HCT116 (cell line): ENCODE measurements at places on chromosomes 7 and 10. TPM values are rescaled to one million over a fixed set of nuclear protein-coding genes. Genes with fewer than 3 reads are reported as not detected.

Gene ERVW-1
- not detected for total RNA-seq

GRCh38 chr7:55075464-55076021 lies 56.7 kb downstream of the EGFR start:
- no peak for DNase-seq
- H3K4me3 ChIP-seq: no peak overlapping the region
- H3K27me3 ChIP-seq: no peaks in the 10 kb centered on the region
- H3K4me1 ChIP-seq: peaks cover 99% of the 10 kb centered on the region
- H3K36me3 ChIP-seq: no peaks in the 10 kb centered on the region
- no peak overlapping the region for H3K27ac ChIP-seq

- no peak overlapping the region for H3K4me3 ChIP-seq
- DNase-seq: no peak
- H3K27ac ChIP-seq: no peak overlapping the region
- H3K36me3 ChIP-seq: no peaks in the 10 kb centered on the region
- H3K4me1 ChIP-seq: no peaks in the 10 kb centered on the region
Measured at GRCh38 chr7:34445653-34446052, 212.4 kb upstream of the NPSR1 start.

DNA sequence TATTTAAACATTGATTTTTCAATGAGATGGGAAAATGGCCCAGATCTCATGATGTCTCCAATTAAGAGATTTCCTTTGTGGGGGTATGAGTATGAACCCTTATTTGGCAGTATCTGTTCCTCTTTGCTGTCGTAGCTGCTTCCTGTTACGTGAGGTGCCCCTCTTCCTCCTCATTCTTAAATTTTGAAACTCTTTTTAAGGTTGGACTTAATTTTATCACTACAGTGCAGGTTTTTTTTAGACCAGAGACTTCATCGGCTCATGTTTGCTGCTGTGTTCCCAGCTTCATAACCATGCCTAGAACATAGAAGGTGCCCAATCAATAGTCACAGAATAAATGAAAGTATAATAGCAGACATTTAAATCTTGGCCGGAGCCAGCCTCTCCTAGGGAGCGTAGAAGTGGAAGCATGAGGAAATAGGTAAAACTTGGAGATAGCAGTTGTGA lies 2.4 kb downstream of the MIOS start:
- H3K27me3 ChIP-seq: no peaks in the 10 kb centered on the region
- DNase-seq: no peak
- peaks cover 33% of the 10 kb centered on the region for H3K4me1 ChIP-seq
- no peak overlapping the region for H3K4me3 ChIP-seq

DNA sequence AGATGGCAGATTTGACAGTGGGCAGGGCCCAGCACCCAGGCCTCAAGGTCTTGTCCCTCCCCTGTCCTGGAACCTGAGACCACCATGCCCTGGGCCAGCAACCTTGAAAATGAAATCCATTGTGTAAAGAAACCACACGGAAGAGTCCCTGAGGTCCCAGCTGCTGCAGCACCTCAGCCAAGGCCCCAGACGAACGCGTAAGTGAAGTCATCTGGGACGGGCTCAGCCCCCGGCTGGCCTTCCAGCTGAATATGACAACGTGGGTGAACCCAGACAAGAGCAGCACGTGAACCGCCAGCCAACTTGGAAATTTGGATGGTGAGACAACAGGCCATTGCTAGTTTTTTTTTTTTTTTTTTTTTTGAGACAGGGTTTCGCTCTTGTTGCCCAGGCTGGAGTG lies 70.3 kb downstream of the CYTH3 start:
- no peak overlapping the region for H3K27ac ChIP-seq
- H3K27me3 ChIP-seq: no peaks in the 10 kb centered on the region
- no peak overlapping the region for H3K4me3 ChIP-seq
- DNase-seq: no peak
- no peaks in the 10 kb centered on the region for H3K4me1 ChIP-seq

GRCh38 chr7:82375129-82375528 lies 68.4 kb downstream of the CACNA2D1 start:
- no peak for DNase-seq
- no peak overlapping the region for H3K27ac ChIP-seq
- H3K4me1 ChIP-seq: no peaks in the 10 kb centered on the region
- H3K27me3 ChIP-seq: no peaks in the 10 kb centered on the region
- no peaks in the 10 kb centered on the region for H3K36me3 ChIP-seq
- no peak overlapping the region for H3K4me3 ChIP-seq

DNA sequence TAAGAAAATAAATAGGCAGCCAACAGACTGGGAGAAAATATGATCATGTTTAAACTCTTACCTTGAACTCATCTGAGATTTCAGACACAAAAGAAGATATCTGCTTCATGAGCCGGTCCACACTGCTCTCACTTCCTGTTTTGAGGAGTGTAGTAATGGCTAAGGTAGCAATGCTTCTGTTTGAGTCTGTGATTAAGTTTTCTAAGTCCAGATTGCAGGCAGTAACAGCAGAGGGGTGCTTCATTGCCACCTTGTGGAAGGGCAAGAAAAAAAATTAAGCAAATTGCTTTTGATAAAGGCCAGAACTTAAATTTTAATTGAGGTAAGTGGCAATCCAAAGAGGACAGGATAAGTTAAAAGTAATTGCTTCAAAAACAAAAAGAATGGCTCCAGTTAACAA lies 69.1 kb downstream of the MEST start:
- H3K27ac ChIP-seq: no peak overlapping the region
- no peaks in the 10 kb centered on the region for H3K36me3 ChIP-seq
- no peaks in the 10 kb centered on the region for H3K4me1 ChIP-seq
- peak; percentile 26 for DNase-seq
- H3K4me3 ChIP-seq: no peak overlapping the region
